ENCODE measurements at places on chromosomes 13 and 19.

- no peak for DNase-seq
These were observed 36.4 kb downstream of the COG3 start for GRCh38 chr13:45501175-45501526.

- DNase-seq, result peak; percentile 44
These were observed 10.0 kb downstream of the CUL4A start for GRCh38 chr13:113219256-113219940.

DNA sequence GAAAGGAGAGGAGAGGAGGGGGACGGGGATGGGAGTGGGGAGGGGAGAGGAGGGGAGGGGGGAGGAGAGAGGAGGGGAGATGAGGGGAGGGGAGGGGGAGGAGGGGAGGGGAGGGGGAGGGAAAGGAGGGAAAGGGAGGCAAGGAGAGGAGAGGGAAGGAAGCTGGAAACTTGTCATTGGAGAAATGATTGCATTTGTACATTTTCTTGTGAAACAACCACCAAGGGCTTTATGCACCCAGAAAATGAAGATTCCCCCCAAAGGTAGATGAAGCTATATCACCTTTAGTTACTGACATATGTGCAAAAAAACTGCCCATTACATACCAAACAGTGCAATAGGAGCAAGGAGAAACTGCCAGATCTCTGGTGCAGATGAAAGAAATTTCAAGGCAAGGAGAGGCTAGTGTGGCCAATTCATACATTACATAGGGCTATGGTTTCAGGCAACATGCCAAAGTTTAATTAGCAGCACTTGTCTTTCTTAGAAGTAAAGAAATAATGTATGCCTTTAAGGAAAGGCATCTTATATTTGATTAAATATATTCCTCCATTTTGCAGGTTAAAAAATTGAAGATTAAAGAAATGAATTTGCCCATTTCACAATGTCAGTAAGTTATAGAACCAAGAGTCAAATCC lies 49.5 kb upstream of the STK24 start:
- peak; percentile 39 for DNase-seq

- DNase-seq, result no peak
These were observed 9.5 kb downstream of the HOMER3 start for GRCh38 chr19:18931316-18932162.

DNA sequence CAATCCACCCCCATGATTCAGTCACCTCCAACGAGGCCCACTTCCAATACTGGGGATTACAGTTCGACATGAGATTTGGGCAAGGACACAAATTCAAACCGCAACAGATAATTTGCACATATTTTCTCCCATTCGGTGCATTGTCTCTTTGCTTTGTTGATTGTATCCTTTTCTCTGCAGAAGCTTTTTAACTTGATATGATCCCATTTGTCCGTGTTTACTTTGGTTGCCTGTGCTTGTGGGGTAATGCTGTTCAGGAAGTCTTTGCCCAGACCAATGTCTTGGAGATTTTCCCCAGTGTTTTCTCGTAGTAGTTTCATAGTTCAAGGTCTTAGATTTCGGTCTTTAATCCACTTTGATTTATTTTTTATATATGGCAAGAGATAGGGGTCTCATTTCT lies 330.8 kb upstream of the SPRY2 start:
- no peak for DNase-seq

- DNase-seq, result no peak
These were observed 19.7 kb downstream of the ZNF714 start for GRCh38 chr19:21101521-21102242.

DNA sequence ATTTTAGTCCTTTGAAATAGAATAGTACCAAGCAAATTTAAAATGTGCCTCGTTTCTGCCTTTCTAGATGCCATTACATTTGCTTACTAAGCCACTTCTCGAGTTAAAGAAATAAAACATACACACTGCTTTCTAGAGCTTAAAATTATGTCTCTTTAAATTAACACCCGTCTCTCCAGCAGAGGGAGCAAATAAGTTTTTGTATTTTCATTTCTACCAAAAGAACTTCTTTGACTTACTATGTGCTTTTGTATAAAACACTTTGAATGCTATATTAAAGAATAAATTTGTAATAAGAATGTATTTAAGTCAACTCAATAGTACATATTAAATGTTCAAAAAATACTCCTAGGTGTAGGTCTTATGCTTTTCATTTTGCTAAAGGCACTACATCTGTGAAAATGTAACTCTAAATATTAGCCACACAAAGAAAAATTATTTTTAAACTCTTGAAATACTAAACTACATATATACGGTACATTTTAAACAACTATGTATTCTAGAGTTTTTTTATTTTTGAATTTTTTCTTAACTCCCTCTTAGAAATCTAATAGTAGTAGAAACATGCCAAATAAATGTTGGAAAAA lies 269.3 kb upstream of the MIR17HG start:
- peak; percentile 65 for DNase-seq

GRCh38 chr19:5684694-5685430 lies 4.0 kb downstream of the HSD11B1L start:
- no peak for DNase-seq

DNA sequence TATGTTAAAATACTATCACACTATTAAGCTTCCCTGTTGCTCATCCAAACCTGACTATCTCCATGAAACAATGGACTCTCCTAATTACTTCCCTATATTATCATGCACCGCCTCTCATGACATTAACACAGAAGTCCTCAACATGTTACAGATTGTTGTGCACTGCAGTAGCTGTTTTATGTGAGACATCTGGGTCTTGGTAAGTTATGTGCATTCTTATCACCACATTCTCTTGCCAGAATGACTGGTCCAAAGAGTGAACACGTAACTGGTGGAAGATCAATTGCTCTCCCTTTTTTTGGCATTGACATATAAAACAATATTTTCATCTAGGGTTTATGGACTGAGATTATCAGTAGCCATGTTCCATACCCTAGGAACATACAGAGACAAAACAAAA lies 59.4 kb downstream of the POSTN start:
- no peak for DNase-seq
